ENCODE measurements at places on chromosomes 6 and 20. TPM values are rescaled to one million over a fixed set of nuclear protein-coding genes. Genes with fewer than 3 reads are reported as not detected.

DNA sequence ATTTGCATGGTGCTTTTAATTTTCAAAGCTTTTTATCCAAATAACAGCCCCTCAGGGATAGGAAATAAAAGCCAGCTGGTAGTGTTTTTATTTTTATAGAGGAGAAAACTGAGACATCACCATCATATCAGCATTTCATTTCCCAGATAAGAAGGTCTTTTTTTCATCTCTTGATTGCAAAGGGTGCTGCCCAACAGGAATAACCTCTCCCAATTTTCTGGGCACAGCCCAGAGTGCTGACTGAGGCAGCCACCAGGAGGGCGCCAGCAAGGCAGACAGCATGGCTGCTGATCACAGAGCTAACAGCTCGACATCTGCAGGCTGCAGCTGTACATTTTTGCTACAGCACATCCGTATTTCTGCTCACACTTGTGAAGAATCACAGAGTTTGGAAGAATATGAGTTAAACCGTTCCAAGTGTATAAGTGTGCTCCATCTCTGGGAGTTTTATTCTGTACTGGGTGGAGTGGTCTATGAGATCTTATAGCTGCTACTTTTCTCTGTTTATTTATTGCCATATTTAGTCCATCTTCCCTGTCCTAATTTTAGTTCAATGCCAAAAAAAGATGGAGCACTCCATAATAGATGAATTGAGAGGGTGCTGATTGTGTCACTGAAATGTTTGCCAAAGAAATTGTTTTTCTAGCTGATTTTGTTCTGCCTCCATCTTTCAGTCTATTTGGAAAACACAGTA is 85.5 kb upstream of the C20orf144 start:
- no peak for DNase-seq

GRCh38 chr20:45779011-45779915 is 12.4 kb downstream of the WFDC3 start:
- no peak for DNase-seq

DNA sequence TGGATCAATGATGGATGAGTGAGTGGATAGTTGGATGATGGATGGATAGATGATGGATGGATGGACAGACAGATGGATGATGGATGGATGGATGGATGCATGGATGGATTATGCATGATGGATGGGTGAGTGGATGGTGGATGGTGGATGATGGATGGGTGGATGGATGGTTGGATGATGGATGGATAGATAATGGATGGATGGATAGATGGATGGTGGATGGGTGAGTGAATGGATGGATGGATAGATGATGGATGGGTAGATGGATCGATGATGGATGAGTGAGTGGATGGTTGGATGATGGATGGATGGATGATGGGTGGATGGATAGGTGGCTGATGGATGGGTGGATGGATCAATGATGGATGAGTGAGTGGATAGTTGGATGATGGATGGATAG is 176.0 kb downstream of the TAF4 start:
- no peak for DNase-seq

- no peak for DNase-seq
These were observed 47.8 kb downstream of the CDH22 start for GRCh38 chr20:46260480-46260879.

The CNR1 gene
- polyA plus RNA-seq = 1.1 TPM

The HLA-DQB1 gene
- polyA plus RNA-seq = 7.7 TPM

The PTGIS gene
- polyA plus RNA-seq = 28.0 TPM

The SPTLC3 gene
- polyA plus RNA-seq = 19.6 TPM

DNA sequence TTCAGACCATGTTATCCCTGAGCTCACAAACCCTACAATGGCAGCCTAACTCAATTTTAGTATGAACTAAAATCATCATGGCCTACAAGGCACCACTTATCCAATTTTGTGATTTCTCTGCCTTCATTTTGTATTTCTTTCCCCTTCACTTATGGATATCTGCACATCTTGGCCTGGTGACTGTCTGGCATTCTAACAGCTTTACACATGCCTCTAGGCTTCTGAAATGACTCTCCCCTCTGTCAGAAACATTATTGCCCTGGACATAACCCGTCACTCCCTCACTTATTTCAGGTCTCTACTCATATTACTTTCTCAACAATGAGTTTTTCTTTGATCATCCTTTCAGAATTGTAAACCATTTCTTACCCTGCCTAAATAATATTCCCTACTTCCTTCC is 89.2 kb upstream of the THEMIS start:
- DNase-seq = no peak

DNA sequence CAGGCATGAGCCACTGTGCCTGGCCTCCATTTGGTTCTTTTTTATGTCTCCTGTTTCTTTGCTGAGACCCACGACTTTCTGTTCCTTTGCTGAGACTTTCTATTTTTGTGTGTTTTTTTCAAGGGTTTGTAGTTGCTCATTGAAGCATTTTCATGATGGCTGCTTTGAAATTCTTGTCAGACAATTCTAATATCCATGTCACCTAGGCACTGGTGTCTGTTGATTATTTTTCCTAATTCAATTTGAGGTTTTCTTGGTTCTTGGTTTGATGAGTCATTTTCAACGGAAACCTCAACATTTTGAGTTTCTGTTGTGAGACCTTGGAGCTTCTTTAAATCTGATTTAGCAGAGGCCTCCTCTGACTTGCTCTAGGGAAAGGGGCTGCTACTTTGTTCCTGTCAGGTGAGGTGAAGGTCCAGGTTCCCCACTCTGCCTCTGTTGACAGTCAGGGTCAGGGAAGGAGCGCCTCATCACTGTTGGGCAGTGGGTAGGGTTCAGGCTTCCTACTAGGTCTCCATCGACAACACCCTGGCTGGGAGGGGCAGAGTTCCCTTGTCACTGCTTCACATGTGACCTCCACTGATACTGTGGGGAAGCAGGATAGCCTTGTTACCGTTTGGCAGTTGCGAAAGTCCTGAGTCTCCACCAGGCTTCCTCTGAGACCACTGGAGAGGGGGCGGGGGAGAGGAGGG is 67.2 kb upstream of the RNF24 start:
- no peak for DNase-seq
